Ascending aorta (tissue), 2 donors: ENCODE measurements at places on chromosomes 11 and 22.

DNA sequence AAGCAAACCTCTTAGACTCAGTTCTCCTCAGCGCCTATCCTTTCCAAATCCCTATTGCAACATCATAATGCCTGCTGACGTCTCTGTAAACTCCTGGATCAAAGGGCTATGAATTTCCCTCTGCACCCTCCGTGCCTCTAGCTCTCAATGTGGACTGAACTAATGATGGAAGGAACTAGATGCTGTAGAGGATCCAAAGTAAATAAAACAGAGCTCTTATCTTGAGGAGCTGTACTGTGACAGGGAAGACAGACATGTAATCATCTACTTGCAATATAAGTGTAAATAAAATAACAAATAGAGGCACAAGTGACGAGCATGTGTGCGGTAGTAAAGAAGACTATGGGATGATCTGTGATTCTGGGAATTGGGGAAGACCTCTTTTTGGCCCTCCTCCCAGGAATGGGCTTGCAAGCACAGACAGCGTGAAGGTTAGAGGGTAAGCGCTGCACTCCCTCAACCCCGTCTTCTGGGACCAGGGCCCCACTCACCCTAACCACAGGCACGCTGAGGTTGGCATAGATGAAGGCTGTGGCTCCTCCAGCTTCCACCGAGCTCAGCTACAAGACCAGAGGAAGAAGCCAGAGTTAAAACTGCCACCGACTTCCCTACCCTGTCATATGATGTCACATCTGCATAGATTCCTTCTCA is 42.2 kb downstream of the P4HA3 start:
- DNase-seq: no peak

GRCh38 chr11:2330696-2331095 is 28.9 kb downstream of the TSPAN32 start:
- DNase-seq: no peak

DNA sequence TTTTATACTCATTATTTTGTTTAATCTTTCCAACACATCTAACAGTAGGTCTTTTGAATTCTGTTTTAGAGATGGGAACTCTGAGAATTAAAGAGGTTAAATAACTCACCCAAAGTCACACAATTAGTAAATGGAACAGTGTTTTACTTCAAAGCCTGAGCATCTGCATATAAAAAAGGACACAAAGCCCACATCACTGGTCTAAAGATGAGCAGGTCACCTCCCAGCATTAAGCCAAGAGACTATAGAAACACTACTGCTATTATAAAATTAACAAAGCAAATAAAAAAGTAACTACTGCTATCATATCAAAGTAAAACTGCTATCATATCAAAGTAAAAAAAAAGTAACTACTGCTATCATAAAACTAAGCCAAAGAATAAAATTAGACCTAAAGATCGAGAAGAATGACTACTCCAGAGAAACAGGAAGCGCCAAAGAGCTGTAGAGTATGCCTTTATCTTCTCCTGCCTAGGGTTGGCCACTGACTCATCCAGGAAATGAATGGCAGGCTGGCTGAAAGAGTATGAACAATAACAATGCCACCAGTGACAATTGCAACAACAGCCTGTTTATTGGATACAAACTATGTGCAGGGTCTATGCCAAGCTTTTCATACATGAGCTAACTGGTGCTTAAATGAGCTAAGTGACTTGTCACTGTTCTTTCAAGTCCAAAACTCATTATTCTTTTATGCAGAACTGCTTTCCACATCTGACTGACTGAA is 1153.0 kb upstream of the TENM4 start:
- no peak for DNase-seq

DNA sequence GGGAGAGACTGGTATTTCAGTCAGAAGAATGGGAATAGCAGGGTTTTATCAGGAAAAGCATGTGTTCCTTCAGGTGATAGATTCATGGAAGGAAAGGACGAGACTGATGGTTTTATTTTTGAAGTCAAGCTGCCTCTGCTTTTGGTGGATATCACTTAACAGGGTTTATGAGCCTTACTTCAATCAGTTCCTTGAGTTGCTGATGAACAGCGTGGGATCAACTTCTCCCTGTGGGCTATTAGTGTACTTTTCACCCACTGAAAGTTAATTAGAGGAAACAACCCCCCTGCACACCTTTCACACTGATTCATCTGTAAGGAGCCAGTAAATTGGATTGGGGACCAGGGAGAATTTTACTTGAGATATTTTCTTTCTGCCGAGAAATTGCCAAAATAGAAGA is 479.0 kb downstream of the NELL1 start:
- no peak for DNase-seq
